ENCODE measurements at places on chromosomes 16 and 17. TPM values are rescaled to one million over a fixed set of nuclear protein-coding genes. Genes with fewer than 3 reads are reported as not detected.

TNFRSF17 gene
- total RNA-seq, result 5.0 TPM

MRPS23 gene
- 21.3 TPM for total RNA-seq

ATAD5 gene
- total RNA-seq, result 2.0 TPM

HSD11B2 gene
- total RNA-seq, result 723 TPM

NPW gene
- 1.9 TPM for total RNA-seq

KRT12 gene
- total RNA-seq, result 1.2 TPM

POLR2A gene
- 83.8 TPM for total RNA-seq

LLGL1 gene
- total RNA-seq, result 7.5 TPM

SLC5A2 gene
- 0.28 TPM for total RNA-seq

EPN3 gene
- total RNA-seq, result 40.1 TPM

ASPA gene
- 1.0 TPM for total RNA-seq

KRTAP9-4 gene
- total RNA-seq, result not detected

CES1 gene
- 33.4 TPM for total RNA-seq

CES3 gene
- 201 TPM for total RNA-seq

All from left colon (tissue), 2 donors.